ENCODE measurements at places on chromosomes 12 and 14.

DNA sequence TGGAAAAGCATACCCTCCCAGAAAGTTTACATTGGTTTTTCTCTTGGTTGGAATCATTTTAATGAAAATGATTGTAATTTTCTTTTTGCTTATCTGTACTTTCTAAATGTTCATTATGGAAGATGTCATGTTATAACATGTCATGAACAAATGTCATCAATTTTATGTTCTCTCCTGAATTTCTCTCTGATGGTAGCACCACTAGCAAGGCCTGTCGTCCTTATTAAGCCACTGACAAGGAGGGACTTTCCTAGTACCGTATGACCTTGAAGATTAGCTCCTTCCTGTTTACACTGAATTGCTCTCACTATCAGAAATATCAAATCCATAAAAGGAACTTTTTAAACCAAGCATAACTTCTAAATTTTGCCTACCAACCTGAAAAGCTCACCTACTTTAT is 99.0 kb downstream of the ESR2 start:
- DNase-seq: peak; percentile 32

- DNase-seq: no peak
These were observed 91.0 kb downstream of the TTLL5 start for GRCh38 chr14:75752086-75752485.

- DNase-seq: no peak
These were observed 2.8 kb upstream of the CLEC9A start for GRCh38 chr12:10027721-10028120.

GRCh38 chr14:80212023-80212397 is 706 bp upstream of the DIO2 start:
- DNase-seq: no peak

DNA sequence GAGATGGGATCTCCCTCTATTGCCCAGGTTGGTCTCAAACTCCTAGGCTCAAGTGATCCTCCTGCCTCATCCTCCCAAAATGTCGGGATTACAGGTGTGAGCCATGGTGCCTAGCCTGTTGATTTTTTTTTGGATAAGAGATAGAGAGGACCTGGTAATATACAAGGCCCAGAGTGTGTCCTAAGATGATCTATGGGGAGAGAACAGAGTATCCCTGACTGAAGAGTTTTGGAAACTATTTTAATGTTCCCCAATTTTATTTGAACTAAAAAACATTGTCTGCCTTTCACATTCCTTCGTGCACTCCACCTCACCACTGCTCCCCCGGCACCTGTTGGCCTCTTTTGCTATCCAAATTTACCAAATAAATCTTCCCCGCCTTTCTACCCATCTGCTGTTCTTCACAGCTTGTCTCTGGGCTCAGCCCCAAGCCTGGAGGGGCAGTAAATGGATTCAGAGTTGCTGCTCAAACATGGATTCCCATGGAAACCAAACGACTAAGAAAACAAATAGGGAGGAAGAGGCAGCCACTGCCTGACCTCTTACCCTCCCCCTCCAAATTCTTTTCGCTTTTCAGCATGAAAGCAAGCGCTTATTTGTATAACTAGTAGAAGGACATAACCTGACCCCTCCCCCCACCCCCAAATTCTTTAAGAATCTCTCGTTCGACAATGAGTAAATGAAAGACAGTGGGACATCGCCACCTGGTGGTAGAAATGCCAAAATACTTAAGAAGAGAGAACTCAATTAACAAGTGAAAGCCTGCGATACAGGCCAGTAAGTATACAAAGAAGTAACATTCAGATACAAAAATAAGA is 22.6 kb downstream of the OR10G3 start:
- peak; percentile 61 for DNase-seq

DNA sequence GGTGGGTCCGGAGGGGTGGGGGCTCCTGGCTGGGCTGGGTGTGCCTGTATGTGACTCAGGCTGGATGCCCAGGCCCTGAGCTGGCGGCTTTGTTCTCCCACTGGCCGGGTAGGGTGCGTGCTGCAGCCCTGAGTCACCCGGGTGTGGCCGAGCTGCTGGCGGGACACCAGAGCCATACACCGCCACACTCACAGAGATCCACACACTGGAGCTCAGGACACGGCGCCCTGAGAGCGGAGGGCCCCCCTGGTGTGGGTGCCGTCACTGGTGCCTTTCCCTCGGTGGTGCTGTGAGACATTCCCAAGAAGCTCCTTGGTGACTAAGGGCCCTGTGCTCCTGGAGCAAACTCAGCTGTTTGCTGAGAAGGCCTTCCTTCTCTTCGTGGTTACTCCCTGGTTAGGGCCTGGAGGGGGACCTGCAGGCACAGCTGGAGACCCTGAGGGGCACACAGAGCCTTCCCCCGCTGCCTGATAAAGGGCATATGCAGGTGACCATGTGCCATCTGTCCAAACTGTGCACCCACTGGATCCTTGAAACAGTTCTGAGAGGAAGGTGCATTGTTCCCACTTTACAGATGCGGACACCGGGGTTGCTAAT is 44.3 kb downstream of the KRT80 start:
- DNase-seq: no peak

DNA sequence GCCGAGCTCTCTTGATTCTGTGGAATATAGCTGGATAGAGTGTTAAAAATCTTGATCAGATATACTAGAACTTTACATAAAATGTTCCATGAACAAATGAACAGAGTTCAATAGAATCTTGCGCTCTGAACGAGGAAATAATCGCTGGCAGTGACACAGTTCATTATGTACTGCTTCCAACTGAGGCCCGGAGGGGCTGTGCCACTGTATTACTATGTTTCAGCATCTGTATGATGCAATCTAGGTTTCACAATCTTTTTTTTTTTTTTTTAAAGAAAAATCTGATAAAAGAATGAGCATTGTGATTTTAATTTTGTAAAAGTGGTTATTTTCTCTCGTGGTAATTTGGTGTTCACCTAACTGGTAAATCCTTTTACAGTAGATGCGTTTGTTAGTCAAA is 77.2 kb downstream of the FERMT2 start:
- DNase-seq: no peak

- DNase-seq: no peak
These were observed 74.6 kb downstream of the KCNC2 start for GRCh38 chr12:75135026-75135425.
